NCI-H524 (cell line): ENCODE measurements at places on chromosomes 7 and 10.

DNA sequence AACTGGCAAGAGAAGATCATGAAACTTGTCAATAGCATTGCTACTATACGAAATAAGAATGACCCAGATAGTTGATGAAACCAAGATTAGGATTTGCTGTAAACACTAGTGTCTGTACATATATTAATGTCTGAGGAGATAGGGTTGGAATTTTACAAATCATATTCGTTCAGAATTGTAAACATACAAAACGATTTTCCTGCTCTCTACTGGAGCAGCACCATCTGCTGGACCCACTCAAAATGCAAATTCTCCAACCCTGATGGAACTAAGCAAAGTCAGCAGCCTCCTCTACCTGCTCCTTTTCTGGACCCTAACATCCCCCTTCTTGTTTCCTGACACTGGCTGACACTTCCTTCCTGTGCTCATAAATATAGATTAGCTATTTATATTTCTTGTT lies 29.4 kb upstream of the SGMS1 start:
- DNase-seq = peak; percentile 19

GRCh38 chr7:51019891-51020870 lies 237.5 kb upstream of the GRB10 start:
- DNase-seq = no peak

DNA sequence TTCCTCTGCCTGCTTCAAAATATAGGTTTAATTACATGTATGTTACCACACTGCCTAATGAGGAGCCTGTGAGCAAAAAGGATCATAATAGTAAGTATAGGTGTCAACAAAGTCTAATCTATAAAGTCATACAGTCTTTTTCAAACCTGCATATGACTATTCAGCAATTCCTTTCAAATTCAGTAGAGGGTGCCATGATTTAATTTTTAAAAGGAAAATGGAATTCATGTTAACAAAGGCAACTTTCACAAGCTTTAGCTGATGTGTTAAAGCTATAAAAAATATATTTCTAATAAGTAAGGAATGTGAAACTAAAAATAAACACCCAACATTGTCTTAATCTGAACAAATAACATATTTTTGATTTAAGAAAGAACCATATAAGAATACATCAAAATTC lies 52.1 kb downstream of the MPP7 start:
- DNase-seq = no peak

DNA sequence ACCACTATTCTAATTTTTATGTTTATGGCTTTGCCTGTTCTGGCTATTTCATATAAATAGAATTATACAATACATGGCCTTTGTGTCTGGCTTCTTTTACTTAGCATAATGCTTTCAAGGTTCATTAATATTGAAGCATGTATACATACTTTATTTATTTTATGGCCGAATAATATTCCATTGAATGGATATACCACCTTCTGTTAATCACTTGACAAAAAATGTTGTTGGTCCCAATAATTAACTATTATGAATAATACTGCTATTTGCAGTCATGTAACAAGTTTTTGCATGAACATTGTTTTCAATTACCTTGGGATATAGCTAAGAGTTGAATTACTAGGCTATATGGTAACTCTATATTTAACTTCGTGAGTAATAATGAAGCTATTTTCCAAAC lies 767.5 kb downstream of the INHBA start:
- no peak for DNase-seq

DNA sequence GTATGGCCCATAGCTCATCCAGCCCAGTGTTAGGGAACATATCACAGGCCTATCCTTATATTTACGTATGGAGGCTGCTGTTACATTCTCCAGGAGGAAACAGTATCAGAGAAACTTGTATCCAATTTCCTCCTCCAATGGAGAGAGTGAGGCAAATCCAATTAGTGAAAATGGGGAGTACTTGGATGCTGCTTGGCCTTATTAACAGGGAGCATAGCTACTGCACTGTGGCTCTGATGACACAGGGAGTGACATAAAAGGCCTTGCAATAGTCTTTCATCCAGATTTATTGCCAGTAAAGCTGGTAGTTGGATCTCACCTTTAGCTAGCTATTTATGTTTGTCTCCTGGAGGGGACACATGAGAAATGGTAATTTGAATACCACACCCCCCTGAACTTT lies 313.2 kb upstream of the MTPN start:
- peak; percentile 7 for DNase-seq

- DNase-seq = no peak
These were observed at the start of gene ITGA8 for GRCh38 chr10:15719899-15720634. Gene ITGA8 (minus strand): TSS chr10:15719922. CDS start chr10:15719771, 151 bp downstream.

- no peak for DNase-seq
These were observed 1.1 kb downstream of the ODAD2 start for GRCh38 chr10:27997865-27998177.

GRCh38 chr10:108982159-108982558 lies 941.2 kb downstream of the XPNPEP1 start:
- no peak for DNase-seq

DNA sequence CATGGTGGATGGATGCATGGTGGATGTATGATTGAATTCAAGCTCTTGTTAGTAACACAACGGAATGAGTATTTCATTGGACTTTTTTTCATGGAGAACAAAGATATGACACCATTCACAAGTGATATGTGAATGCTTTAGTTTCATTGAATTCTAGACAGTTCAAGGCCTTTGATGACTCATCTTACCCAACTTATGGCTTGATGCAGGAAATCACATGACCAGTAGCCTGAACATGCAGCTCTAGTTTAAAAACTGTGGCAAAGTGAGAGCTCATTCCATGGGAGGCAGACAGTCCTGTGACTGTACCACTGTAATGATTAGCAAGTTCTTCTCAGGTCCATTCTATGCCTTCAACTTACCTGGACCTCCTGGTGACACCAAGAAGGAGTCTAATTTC lies 1239.3 kb downstream of the TYW1 start:
- DNase-seq = no peak

- DNase-seq = no peak
These were observed 189.8 kb upstream of the SEMA3A start for GRCh38 chr7:84384417-84384816.

DNA sequence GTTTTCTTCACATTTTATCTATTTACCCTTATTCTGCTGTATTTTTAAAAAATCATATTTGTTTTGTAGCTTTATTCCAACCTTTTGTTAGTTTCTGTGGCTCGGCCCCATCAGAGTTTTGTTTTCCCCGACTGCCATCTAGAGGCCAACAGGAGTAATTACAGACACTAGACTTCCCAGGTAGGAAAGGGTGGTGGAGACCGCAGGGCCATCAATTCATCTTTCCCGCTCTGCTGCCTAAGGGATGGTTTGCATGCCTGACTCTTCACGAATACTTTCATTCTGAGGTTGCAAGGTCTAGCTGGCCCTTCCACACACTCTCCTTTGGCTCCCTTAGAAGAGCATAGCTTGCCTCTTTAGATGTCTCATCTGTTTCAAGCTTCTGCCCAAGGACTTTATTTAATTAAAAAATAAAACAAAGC lies 38.3 kb downstream of the LYZL2 start:
- no peak for DNase-seq

DNA sequence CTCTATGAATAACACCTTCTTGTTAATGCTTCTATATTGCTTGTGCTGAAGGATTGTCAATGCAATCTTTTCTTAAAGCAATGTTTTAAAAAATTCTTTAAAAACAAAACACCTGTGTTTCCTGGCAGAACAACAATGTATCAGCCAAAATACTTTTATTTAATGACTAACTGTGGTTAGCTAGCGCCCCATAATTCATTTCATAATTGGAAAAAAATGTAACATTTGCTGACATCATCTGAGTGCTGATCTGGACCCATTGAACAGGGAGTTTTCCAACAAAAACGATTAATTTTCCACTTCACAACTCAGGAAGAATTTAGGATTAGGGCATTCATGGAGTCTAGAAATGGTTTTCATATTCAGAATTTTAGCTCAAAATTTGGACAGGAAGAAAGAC lies 137.6 kb upstream of the CDK6 start:
- DNase-seq = no peak

- DNase-seq = no peak
These were observed 133.6 kb downstream of the ATXN7L1 start for GRCh38 chr7:105742787-105743186.
